ENCODE measurements at places on chromosomes 7 and 10.

DNA sequence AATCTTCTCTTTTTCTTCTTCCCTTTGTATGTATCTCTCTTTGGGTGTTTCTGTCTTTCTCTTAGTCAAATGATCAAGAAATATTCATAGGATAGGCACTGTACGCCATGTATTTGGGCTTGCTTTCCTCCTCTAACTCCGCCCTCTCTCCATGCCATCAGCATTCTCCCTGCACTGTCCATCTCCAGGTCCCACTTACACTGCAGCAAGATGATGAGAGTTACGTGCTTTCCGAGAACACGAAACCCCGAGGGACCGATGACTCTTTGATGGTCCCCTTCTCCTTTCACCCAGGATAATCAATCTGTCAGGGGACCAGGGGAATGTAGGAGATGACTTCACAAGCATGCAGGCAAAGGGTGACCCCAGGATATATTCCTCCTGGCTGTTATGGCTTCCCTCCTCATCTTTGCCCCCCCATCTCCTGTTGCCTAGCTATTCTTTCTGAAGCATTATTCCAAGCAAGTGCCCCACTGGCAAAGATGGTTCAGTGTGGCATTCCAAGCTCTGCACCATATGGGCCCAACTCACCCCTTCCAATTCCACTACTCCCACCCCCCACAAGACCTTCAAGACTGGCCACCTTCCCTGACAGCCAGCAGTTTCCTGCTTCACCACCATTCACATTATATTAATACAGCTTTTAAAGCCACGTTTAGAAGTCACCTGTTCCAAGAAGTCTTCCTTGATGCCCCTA lies 40.0 kb downstream of the HIF1AN start:
- no peak for DNase-seq

GRCh38 chr7:135704074-135704473 lies 23.9 kb downstream of the SLC13A4 start:
- DNase-seq, result no peak

GRCh38 chr7:16791905-16792698 lies 12.7 kb downstream of the AGR2 start:
- no peak for DNase-seq

DNA sequence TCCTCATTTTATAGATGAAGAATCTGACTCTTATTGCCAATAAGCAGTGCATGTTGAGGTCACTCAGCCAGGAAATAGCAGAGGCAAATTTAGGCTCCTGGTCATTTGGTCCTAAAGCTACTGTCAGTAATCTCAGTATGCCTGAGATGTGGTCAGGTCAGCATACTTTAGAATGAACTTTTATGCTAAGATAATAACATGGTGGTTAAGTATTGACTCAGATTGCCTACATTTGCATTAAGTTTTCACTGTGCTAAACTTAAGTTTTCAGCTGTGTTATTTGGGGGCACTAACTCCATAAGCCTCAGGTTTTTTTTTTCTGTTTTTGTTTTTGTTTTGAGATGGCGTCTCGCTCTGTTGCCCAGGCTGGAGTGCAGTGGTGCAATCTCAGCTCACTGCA lies 35.9 kb upstream of the CCSER2 start:
- DNase-seq, result no peak

- DNase-seq, result no peak
Observed at GRCh38 chr10:2944788-2945187, 122.6 kb upstream of the PFKP start.

- DNase-seq, result no peak
Observed at GRCh38 chr7:47379629-47380324, 202.1 kb downstream of the TNS3 start.

GRCh38 chr10:20622531-20623211 lies 274.4 kb downstream of the NEBL start:
- DNase-seq, result no peak

DNA sequence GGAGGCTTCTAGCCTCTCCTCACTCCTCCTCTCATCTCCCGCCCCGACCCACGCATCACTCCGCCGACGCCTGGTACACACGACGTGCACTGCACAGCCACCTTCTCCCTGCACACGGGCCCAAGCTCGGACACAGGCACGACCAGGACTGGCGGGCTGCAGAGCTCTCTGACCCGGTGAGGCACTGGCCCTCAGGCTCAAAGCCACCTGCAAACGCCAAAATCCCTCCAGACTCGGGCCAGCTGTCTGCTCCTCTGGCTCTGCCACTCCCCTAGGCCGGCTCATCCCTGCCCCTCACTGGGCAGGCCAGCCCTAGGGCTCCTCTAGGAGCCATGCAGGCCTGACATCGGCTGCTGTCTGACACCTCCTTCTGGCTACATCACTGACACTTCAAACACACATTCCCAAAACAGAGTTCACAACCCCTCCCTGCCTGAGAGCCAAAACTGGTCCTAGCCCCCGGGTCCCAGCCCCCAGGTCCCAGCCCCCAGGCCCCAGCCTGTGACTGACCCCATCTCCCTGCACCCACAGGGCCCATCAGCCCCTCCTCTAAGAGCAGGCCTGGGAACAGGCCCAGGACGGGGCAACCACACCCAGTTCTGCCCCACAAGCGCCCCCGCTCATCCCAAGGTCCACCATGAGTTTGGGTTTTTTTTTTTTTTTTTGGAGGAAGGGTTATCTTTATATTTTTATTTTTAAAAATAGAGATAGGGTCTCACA lies 35.1 kb downstream of the MAD1L1 start:
- no peak for DNase-seq

DNA sequence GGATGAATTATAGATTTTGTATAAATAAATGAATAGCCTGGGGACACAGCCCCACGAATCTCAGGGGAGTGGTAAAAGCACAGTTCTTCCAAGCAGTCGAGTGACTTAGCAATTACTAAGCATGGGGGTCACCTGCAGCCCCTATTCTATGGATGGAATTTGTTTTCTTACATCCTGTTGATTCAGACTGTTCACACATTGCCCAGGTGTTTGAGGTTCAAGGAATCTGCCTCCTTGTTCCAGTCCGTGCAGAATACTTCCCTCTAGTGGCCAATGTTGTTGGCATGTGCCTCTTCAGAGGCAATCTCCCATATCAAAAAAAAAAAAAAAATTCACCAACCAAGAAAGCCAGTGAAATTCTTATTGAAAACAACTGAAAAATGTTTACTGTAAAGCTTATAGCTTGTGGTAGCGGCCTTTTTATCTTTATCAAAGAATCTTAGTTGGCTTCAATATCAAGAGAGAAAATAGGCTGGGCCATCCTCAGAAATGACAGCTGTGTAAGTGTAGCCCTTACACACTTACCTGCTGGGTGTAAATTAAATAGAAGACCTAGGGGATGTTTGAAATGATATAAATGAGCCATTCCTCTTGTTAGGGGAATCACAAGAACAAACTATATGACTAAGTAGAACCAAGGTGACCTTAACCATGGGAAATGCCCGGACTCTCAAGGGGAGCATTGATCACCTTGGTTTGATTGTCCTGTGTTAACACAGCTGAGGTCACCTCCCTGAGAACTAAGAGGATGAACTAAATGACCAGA lies 7.8 kb downstream of the LIPM start:
- peak; percentile 19 for DNase-seq

GRCh38 chr7:104552102-104552501 lies 223.7 kb downstream of the LHFPL3 start:
- no peak for DNase-seq

DNA sequence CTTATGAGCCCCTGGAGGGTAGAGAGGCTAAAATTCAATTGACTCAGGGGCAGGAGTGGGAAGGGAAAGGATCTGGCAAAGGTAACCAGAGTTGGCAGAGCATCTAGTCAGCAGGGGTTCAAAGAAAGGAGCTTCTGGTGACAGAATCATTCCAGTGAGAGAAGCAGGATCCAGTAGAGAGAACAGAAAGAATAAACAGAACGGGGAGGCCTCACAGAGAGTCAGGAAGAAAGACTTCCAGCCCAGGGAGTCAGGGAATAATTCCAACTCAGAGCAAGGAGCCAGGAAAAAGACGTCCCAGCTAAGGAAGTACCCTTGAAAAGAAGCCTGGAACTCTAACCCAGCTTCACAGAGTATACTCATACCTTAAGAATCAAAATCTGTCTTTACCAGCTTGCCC lies 66.6 kb upstream of the CPXM2 start:
- DNase-seq, result no peak

DNA sequence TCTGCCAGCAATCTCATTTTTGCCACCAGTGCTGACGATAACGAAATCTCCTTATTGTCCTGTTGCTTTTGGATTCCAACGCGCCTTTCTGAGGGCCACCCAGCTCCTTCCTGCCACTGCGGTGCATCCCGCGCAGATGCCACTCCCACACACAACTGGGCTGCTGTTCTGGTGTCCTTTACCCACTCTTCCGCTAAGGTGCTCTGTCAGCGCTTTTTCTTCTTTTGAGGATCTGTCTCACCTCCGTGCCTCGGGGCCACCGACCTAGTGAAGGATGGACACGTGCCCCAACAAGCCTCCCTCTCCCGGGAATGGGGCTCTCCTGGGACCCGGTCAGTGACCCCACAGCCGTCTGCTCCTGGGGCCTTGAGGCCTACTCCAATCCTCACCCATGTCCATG lies 314.3 kb upstream of the COBL start:
- DNase-seq, result no peak

DNA sequence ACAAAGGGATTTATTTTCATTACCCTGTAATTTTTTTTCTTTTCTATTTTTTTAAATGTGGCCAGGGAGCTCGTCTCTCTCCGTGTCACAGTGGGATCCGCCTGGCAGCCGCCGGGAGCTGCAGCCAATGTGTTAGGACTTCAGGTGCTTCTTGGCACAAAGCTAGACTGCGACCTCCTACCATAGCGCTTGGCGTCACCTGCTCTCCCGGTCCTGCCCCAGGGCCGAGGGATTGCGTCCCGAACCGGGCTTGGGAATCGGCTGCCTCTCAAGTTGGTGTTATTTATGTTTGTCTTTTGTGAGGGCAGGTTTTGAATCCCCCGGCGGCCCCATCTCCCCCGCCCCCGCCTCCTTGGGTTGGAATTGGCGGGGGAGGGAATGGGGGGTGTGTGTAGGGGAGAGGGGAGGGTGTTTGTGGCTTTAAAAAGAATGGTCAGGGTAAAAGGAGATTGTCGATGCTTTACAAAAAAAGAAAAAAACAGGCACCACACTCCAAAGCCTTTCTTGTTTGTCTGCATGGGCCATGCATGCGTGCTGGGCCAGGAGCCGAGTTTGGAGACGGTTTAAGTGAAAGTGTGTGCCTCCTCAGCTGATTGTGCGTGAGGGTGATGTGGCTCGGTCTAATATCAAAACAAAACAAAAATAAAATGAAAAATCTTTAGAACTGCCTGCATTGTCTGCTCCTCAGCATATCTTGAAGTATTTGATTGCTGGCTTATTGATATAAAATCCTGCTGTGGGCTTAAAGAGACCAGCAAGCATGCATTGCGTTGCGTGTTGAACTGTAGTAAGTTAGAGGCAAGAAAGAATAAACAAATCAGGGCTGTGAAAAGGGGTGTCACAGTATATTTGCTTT lies 1.2 kb downstream of the PPP1R9A start:
- DNase-seq, result no peak

DNA sequence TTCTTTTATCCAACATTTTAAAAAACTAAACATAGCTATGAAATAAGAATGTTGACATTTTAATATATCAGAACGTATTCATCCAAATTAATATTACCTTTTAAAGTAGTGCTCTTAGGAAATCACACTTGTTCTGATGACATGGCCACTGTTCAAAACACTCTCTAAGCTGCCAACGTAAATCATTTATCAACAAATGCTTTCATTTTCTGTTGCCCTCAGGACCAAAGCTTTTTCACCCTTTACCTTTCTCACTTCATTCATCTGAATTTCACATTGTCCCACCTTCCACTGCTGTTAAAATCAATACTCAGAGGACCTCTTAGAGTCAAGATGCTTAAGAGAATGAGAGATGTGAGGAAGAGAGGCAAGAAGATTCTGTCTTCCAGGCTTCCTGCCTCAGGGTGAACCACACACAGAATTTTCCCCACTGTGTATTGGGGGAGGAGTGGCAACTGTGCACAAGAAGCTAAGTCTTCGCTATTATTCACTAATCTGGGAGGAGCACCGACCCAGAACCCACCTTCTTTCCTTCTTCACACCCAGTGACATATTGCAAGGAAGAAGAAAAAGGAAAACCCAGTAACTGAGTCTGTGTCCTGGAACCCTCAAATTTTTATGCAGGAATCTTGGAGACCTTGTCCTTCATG lies 21.0 kb downstream of the HIBADH start:
- DNase-seq, result no peak

GRCh38 chr7:37540917-37541316 lies 92.3 kb upstream of the ELMO1 start:
- no peak for DNase-seq

DNA sequence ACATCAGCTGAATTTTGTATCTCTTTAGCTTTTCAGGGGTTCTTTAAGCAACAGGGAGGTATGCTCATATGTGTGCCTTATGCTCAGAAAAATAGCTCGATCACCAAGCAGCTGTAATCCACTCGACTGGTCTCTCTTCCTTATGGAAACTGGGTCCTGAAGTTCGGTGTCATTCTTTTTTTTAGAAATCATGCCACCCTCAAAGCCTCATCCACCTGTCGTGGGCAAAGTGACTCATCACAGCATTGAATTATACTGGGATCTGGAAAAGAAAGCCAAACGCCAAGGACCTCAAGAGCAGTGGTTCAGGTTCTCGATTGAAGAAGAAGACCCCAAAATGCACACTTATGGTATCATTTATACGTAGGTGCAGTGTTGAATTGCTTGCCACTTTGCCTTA lies 83.6 kb downstream of the FANK1 start:
- no peak for DNase-seq

- no peak for DNase-seq
Observed at GRCh38 chr10:92695679-92696605, 6.2 kb downstream of the HHEX start.

GRCh38 chr7:152467225-152467624 lies 31.4 kb upstream of the KMT2C start:
- no peak for DNase-seq

GRCh38 chr10:113576852-113577251 lies 24.0 kb downstream of the HABP2 start:
- no peak for DNase-seq

DNA sequence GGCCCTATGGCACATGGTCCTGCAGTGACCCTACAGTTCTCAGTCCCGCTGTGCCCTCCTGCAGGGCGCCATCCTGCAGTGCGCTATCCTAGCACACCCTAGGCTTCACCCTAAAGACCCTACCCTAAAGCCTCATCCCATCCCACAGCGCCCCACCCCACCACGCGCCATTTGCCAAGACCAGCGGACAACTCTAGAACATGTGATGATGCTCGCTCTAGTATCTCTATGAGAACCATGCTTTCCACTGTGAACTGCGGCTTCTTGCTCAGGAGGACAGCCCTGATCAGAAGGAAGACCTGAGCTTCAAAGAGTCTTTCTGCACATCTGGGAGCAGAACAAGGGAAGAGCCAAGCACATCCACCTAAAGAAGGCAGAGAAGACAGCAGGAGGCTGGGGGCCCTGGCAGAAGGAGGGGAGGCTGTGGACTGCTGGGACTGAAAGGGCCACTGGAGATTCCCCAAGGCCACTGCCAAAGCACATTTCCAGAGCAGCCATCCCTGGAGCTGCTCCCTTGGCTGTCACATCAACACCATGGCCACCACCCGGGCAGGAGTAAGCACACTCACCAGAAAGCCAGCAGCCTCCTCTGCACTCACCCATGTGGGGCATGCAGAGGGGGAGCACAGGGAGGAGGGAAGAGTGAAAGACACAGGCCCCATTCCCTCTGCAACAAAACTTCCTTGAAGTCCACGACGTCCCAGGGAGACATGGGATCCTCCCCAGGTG lies 134.1 kb downstream of the TNS3 start:
- DNase-seq, result no peak

Data from stimulated activated CD4-positive, alpha-beta T cell treated with anti-CD3 and anti-CD28 coated beads, Interleukin-2, amount 100 ng/mL, for 4 hours (primary cell).